ENCODE measurements at places on chromosomes 6 and 20.

DNA sequence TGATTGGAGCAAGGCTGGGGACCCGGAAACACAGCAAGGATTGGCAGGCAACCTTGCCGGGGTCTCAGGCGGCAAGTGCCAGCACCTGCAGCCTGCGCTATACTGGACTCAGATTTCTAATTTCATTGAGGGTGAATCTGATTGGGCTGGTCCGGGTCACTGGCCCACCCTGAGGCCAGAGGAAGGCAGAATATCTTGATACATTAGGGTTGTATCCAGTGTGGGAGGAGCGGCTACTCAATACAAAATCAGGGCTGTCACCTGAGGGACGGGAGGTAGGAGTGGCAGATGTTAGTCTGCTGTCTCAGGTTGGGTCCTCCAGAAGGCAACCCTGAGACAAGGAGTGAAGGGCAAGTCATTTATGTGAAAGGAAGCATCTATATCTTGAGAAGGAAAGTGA, 40.7 kb downstream of the BFSP1 start:
- no peak overlapping the region for H3K4me3 ChIP-seq
- H3K36me3 ChIP-seq: no peaks in the 10 kb centered on the region
- H3K27ac ChIP-seq: peak overlapping the region; percentile 59
- peaks cover 13% of the 10 kb centered on the region for H3K27me3 ChIP-seq
- peaks cover 2% of the 10 kb centered on the region for H3K4me1 ChIP-seq
- DNase-seq: no peak

DNA sequence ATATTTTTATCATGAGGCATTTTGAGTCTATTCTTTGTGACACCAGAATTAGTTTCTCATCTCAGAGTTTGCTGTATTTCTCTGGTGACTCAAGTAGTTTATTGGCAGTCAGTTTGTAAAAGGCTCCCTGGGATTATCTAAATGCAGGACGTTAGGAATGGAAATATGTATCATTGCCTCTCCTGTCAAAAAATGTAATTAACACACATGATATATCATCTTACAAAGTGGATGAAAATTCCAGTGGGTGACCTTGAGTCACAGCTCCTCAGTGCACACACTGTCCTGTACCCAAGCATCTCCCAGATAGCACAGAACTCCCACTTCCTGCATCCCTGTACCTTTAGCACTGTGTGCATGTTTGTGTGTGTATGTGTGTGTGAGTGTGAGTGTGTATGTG, 258.6 kb downstream of the LAMA2 start:
- H3K36me3 ChIP-seq: peaks cover 2% of the 10 kb centered on the region
- H3K4me1 ChIP-seq: no peaks in the 10 kb centered on the region
- H3K4me3 ChIP-seq: no peak overlapping the region
- H3K27ac ChIP-seq: no peak overlapping the region
- peaks cover 12% of the 10 kb centered on the region for H3K27me3 ChIP-seq

DNA sequence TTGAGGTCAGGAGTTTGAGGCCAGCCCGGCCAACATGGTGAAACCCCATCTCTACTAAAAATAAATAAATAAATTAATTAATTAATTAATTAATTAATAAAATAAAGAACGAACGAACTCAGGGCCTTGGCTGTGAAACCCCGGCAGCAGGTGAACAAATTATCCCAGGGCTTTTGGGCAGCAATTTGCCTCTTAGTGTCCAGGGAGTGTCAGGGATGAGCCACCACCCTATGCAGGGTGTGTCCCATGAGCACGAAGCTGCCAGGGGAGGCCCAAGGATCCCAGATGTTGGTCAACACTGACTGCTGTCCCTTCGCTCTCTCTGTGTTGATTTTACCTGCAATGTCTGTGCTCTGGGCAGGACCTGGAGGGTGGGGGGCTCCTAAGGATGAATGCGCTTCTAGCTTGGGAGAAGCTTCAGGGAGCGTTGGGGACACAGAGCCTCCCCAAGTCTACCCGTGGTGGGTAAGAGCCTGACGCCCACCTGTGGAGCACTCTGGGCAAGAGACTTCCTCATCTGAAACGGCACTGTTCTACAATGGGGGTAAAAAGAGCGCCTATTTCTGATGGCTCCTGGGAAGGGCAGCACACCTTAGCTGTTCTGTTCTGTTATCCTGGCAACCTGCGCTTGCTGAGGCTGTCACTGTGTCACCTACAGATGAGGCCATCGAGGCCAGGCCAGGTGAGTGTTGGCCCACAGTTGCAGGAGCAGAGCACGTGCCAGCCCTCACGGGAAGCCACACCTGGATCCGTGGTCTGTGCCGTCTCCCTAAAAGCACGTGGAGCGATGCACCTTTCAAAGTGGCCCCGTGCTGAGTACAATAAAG, 125.5 kb upstream of the CDH4 start:
- H3K36me3 ChIP-seq: no peaks in the 10 kb centered on the region
- H3K4me3 ChIP-seq: no peak overlapping the region
- peaks cover 4% of the 10 kb centered on the region for H3K4me1 ChIP-seq

GRCh38 chr20:55614220-55614757, 391.0 kb downstream of the CBLN4 start:
- no peak for DNase-seq
- H3K36me3 ChIP-seq: no peaks in the 10 kb centered on the region
- no peak overlapping the region for H3K27ac ChIP-seq
- H3K27me3 ChIP-seq: no peaks in the 10 kb centered on the region

DNA sequence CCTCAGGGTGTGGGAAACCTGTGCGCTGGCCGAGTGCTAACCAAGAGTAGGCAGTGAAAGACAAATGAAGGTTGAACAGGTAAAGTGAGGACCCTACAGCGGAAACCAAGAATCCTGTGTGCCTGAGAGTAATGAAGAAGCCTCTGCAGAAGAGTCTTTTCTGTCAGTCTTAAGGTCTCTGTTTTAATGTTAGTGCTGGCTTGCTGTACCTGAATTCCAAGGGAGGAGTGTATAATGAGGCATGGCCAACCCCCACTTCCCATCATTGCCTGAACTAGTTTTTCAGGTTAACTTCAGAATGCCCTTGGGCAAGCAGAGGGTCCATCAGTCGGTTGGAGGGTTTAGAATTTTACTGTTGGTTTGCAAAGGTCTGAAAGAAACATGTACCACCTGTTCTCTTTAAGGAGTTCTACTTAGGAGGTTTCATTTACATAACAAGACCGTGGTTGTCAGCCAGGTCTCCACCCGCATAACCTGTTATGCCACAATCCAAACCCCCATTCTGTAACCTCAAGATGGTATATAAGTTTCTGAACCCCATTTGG, 589 bp upstream of the PDCD2 start:
- H3K27me3 ChIP-seq: no peaks in the 10 kb centered on the region
- H3K36me3 ChIP-seq: peaks cover 4% of the 10 kb centered on the region
- peak overlapping the region; percentile 97 for H3K27ac ChIP-seq
- H3K4me1 ChIP-seq: peaks cover 19% of the 10 kb centered on the region
- peak overlapping the region; percentile 95 for H3K4me3 ChIP-seq

GRCh38 chr6:41039060-41039998, at the start of gene UNC5CL:
TSS of gene UNC5CL (minus strand) at chr6:41039221. CDS start at chr6:41035074, 4,147 bp downstream.
- peaks cover 4% of the 10 kb centered on the region for H3K4me1 ChIP-seq
- no peaks in the 10 kb centered on the region for H3K27me3 ChIP-seq
- H3K4me3 ChIP-seq: no peak within 1 kb of the TSS
- no peak for DNase-seq
- H3K36me3 ChIP-seq: no peaks in the 10 kb centered on the region

DNA sequence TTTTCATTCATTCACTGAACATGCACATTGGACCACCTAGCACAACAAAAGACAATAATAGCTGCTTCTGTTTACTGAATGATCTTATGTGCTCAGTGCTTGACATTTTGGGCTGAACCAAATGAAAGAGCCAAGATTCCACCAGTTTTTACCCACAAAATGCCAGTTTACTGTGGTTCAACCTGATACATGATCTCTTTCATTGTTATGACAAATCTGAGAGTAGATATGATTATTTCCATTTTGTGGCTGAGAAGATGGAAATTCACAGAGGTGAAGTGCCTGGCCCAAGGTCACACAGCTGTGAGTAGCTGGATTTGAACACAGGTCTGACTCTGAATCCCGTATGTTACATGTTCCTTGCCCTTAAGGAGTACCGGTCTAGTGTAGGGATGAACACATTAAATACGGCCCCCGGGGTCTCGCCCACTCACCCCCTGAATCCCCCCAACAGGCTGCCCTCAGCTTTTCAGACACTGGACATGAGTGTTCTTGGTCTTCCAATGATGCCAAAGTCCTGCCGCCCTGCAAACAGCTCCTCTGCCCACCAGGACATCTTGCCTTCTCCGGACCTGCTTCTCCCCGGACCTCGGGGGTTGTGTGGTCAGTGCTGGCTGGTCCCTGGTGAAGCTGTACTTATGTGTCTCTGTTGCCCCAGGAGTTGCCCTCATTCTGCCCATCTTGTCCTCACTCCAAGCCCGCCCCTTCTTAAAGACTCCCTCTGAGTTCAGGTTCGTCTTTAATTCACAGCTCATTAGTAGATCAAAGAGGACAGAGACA, 58.6 kb upstream of the SLC32A1 start:
- H3K4me3 ChIP-seq: no peak overlapping the region
- no peak for DNase-seq
- H3K27ac ChIP-seq: peak overlapping the region; percentile 56
- peaks cover 5% of the 10 kb centered on the region for H3K36me3 ChIP-seq

DNA sequence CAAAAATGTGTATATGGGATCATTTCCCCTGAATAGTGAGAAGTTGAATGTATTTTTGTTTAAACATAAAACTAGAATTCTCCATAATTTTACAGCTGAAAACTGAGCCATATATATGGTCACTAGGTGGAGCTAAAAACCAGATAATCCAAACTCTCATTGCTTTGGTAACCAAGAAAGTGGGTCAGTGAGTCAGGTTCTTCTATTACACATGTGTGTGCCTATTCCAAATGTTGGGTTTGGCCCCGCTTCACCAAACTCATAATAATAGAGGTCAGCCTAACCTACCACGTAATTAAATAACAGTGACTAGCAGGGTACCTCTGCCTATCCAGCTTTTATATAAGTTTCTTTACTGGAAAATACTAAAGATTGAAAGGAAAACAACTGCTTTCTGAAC, 19.3 kb upstream of the RNGTT start:
- H3K27ac ChIP-seq: no peak overlapping the region
- H3K27me3 ChIP-seq: no peaks in the 10 kb centered on the region
- H3K36me3 ChIP-seq: no peaks in the 10 kb centered on the region

GRCh38 chr6:142886431-142887170, 58.4 kb downstream of the HIVEP2 start:
- H3K36me3 ChIP-seq: no peaks in the 10 kb centered on the region
- no peaks in the 10 kb centered on the region for H3K27me3 ChIP-seq
- no peak for DNase-seq
- peaks cover 65% of the 10 kb centered on the region for H3K4me1 ChIP-seq
- peak overlapping the region; percentile 99 for H3K27ac ChIP-seq

- peaks cover 3% of the 10 kb centered on the region for H3K36me3 ChIP-seq
- no peaks in the 10 kb centered on the region for H3K27me3 ChIP-seq
- peaks cover 5% of the 10 kb centered on the region for H3K4me1 ChIP-seq
- H3K4me3 ChIP-seq: no peak overlapping the region
Observed at GRCh38 chr6:24412294-24412693, 9.6 kb downstream of the MRS2 start.

GRCh38 chr6:154566866-154567265, 56.4 kb upstream of the CNKSR3 start:
- no peaks in the 10 kb centered on the region for H3K4me1 ChIP-seq
- DNase-seq: no peak
- no peak overlapping the region for H3K4me3 ChIP-seq
- H3K27ac ChIP-seq: no peak overlapping the region
